H54 (cell line): ENCODE measurements at places on chromosomes 13 and 19.

DNA sequence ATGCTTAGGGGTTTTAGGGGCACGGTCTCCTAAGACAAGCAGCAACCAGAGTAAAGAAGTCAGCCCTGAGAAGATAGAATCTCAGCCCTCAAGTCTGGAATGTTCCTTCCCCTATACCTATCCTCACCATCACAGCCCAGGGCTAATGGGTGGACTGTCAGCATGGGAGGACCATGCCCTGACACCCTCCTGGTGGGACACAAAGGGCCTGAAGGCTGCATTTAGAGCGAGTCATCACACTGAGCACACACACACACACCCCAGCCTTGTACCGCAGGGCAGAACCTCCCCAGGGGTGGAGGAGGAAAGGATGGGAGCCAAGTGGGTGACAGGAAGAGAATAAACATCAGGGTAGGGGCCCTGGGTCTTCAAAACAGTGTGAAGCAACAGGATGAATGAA lies 174.8 kb upstream of the SERP2 start:
- DNase-seq, result no peak

- peak; percentile 61 for DNase-seq
These were observed 22.8 kb upstream of the SIGLEC11 start for GRCh38 chr19:49983645-49984229.

DNA sequence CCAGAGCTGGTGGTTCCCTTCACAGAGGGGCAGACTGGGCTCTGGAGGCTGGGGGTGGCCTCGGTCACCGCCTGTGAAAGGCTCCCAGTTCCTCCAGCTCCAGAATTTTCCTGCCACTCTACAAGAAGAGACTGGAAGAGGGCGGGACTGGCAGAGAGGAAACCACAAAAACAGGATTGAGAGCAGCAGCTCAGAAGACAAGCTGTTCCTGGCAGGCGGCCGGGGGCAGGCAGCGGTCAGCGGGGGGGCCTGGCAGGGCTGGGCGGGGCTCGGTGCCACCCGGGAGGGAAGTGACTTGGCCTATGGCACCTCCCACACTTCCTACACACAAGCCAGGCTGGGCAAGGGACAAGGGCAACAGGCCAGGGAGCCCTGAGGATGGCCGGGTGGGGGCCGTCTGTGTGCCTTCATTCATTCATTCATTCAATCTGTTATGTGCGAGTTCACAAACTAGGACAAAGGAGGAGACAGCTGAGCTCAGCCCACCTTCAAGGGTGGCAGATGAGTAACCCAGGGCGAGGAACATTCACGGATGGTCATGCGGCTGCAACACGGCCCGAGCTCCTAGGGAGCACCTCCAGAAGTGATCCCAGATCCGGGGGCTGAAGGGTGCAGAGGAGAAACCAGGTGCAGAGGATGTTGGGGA lies 16.9 kb upstream of the BTBD2 start:
- DNase-seq, result peak; percentile 86

DNA sequence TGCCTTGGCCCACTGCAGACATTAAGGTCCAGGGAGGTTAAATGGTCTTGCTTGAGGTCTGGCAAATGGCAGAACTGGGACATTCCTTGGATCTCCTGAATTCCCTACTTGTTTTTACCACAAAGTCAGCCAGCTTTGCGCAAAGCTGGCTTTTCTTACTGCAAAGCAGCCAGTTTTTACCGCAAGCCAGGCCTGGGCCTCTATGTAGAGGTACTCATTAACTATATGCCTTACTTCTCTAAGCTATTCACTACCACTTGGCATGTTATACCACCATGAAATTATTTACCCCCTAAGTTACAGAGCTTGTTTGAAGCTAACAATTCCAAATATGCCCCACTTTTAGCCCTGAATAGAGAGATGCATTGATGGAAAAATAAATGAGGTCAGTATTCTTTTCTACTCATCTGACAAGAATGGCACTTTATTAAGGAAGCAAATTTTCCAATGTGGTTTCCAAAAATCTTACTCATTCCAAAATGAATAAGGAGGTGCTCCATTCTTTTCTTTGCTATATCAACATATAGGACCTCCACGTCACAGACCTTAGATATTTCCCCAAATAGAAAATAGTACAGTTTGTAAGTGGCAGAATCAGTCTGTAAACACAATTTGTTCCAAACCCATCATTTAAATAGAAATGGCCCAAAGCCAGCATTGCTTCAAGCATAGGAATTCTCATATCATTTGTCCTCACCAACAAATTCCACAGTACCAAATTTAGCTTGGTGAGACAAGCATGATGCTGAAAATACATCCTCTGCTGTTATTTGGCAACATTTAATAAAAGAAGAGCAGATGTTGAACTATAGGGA lies 143.9 kb upstream of the TSC22D1 start:
- no peak for DNase-seq

DNA sequence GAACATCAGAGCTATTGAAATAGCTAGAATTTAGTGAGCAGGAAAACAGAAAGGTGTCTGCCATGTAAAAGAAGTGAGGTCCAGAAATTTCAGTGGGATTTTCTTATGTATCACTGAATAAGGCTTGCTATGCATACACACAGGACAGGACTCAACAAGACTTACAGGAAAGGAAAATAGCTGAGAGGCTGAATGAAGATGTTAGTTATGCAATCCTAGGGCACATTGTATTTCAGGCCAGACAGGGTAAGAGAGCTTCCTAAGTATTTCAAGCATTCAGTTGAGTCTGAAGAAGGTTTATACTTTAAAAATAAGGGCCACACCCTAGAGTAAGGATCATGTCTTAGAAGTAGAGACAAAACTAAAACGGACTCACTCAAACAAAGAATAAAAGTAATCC lies 419.9 kb upstream of the PRR20A start:
- no peak for DNase-seq

GRCh38 chr19:2631213-2631821 lies 71.2 kb downstream of the GNG7 start:
- no peak for DNase-seq

GRCh38 chr13:77360032-77360685 lies 33.3 kb upstream of the MYCBP2 start:
- no peak for DNase-seq

- DNase-seq, result no peak
These were observed 19.7 kb upstream of the EHD2 start for GRCh38 chr19:47693489-47693888.
